ENCODE measurements at places on chromosomes 7 and 10.

DNA sequence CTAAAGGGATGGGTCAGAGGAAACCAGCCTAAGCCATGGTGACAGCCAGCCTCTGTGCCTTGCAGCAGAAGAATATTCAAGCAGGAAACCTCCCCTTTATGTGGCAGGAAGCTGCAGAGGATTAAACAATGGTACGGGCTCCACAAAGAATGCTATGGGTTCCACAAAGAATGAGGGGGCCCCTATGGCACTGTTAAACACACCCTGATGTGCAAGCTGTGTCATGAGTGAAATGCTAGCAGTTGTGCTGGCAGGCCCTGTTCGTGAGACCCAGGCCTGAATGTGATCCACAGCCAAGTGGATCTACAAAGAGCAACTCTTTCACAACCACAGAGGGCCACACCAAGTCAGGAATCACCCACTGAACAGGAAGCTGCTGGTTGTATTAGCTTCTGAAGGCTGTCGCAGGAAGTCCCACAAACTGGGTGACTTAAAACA, 68.9 kb downstream of the MYOF start:
- peak; percentile 34 for DNase-seq

DNA sequence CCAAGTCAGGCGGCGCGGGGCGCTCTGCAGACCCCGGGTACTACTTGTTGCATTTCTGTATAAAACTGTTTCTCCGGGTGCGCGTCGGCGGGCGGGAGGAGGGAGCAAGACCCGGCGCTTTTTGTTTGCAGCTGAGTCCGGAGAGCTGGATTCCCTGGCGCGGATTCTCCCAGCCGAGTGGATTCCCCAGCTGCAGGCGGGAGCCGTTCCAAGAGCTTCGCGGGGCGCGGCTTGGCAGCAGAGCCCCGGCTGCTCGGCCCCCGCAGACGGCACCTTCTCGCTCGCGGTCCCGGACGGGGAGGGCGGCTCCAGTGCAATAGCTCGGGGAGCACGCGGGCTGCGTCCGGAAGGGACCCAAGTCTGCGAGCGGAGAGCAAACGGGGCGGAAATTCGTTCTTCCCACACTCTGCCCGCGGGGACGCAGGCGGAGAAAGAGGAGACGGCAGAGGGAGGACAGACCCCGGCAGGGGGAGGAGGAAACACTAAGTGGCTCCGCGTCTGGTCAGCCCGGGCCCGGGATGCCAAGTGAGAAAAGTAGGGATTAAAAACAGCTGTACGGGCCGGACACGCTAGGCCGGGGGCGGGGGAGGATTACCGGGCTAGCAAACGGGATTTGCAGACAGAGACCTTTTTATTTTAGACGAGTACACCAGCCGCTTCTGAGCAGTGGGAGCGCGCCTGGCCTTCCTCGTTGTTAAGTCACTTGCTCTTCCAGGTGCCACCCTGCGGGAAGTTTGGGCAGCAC, at the start of gene TRIL:
TSS of gene TRIL (minus strand) at position 96 of the 745 bp plus-strand sequence. CDS start 284 bp downstream, outside the sequence.
- no peak for DNase-seq

DNA sequence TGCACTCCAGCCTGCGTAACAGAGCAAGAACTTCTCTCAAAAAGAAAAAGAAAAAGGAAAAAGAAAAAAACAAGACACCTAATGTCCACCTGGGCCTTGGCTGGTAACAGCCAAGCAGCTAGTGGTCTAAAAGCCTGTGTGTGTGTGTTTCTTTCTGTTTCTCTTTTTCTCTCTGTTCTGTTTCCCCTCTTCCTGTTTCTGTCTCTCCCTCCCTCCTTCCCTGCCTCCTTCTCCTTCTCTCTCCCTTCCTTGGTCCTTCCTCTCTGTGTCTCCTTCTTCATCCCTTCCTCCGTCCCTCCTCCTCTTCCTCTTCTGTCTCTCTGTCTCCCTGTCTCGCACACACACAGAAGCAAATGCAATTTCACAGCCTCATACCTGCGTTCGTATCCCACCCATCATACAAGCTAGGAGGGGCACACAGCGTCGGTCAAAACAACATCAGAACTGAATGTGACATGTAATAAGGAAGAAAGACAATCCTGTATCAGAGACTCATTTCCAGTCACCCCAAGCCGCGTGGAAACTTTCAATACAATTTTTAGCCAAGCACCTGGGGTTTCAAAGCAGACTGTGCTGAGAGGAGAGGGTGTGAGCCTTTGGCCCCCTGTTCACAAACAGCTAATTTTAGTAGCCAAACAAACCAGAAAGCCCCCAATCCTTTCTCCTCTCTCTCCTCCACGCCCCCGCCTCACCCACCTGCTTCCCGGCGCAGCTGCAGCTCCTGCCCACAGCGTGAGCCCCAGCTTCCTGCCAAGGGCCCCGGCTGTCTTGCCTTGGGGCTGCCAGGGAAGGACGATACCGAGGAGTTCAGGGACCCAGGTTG, 50.2 kb upstream of the GNA12 start:
- no peak for DNase-seq

DNA sequence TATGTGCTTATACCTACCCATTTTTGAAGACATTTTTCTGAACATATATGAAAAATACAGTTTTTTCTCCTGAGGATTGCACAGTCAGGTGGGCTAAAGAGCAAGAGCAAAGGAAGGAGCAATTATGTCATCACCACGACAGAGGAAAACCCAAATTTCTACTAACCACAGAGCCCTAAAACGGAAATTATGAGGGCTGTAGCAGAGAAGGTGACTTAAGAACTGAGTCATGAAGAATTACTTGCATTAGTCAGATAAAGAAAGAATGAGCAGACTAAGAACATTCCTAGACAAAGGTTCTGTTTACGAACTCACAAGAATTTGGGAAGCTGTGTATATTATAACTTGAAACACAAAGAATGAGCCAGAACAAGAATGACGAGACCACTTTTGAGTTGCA, 974.4 kb downstream of the NXPH1 start:
- no peak for DNase-seq

DNA sequence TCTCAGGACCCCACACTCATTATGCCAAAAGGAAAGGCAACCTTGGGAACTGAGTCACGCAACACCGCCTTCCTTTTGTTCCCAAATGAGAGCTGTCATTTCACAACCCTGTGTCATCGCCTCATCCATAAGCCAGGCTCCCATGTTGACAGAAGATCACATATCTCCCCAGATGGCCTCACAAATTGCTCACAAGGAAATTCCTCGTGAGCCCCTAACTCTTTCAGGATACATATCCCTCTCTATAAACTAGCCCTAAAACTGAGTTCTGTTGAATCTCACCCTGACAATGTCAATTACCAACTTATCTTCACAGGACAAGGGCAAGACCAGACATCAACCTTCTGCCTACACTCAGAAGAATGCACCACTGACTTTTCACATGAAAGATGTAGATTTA, 22.6 kb downstream of the CCDC3 start:
- DNase-seq, result no peak

- DNase-seq, result no peak
Measured at GRCh38 chr10:117351558-117351957, 23.7 kb downstream of the PDZD8 start.

DNA sequence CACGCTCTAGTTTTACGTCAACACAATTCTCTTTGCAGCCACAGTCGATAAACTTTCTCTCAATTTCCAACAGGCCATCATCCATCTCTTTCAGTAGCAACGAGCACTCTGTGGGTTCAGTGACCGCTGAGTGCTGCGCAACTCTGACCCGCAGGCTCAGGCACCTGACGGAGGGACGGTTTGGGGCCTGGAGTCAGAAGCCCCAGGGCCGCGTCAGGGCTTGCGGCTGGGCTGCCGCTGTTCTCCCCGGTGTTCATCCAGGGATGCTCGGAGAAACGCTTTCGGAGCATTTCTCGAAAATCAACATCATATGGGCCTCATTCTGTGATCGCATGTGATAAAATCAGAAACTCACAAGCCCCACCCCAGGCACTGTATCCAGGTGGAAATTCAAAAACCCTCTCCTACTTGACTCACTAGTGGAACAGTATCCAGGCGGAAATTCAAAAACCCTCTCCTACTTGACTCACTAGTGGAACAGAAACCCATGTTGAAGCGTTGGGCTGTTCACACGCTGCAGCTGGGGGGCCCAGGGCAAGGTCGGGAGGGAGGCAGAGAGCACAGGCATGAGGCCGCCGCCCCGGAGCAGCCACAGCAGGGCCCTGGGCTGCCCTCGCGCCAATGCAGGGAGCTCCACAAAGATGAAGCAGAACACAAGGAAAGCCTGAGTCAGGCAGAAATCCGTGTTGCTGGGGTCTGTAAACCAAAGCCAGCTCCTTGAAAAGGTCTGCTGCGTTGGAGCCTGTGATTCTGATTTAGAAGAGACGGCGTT, 73.3 kb upstream of the NKX6-2 start:
- DNase-seq, result no peak

DNA sequence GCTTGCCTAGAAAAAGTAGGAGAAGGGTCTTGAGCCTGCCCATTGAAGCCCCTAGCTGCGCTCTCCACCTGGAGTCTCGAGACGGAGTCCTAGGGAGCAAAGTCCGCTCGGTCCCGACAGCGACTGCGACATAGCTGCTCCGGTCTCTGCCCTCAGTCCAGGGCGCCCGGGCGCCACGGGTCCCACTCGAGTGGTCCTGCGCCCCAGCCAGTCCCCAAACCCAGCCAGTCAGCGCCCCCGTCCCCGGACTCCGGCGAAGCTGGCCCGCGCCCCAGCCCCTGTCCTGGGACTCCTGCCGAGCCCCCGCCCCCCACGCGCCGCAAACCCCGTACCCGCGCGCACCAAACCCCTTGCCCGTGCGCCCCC, 490 bp downstream of the TNS3 start:
- no peak for DNase-seq

DNA sequence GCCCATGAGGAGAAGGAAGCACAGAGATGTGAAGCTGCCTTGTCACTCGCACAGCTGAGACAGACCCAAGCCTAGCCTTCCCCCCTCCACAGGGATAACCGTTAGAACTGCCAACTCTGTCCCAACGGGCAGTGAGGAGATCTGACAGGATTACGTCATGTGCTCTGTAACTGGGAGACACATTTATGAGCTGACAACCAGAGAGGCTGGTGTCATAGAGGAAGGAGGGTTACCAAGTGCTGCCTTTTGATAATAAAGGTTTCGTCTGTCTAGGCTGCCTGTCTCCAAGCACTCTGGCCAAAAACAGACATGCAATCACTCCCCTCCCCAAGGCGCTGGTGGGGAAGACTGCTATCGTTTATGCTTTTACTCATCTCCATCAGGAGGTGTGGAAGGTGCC, 165.9 kb downstream of the PLXNA4 start:
- no peak for DNase-seq

- no peak for DNase-seq
Measured at GRCh38 chr10:30775779-30776591, 146.4 kb upstream of the LYZL2 start.

DNA sequence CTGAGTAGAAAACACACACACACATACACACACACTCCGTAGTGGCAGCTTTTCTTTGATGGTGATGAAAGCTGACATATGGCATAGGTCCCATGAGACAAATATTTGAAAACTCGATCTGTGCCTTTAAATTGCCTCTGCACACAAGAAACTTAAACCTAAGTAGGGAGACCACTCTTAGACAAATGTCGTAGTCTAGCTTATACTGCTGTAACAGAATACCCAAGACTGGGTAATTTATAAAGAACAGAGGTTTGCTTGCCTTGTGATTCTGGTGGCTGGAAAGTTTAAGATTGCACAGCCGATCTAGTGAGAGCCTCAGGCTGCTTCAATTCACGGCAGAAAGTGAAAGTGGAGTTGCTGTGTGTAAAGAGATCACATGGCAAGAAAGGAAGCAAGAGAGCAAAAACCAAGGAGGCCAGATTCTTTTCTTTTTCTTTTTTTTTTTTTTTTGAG, 489.4 kb upstream of the SORCS1 start:
- no peak for DNase-seq

GRCh38 chr7:148630078-148630477, 39.5 kb downstream of the C7orf33 start:
- DNase-seq, result no peak

GRCh38 chr10:130810856-130811255, 500.7 kb downstream of the TCERG1L start:
- no peak for DNase-seq

DNA sequence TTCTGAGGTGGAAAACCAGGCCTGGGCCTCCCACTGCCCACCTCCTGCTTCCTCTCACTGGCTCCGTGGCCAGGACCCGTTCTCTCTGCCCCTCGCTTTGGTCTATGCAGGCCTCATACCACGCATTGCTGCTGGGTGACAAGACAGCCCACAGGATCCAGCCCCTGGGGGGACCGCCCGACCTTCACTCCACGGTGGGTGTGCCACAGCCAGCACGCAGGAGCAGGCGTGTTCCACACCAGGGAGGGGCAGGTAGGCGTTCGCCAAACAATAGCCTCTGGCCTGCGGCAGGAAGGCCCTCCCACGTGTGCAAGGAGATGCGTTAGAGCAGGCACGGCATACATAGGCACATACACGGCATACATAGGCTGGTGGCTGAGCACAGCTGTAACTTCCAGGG, 233.4 kb downstream of the WDR37 start:
- no peak for DNase-seq

DNA sequence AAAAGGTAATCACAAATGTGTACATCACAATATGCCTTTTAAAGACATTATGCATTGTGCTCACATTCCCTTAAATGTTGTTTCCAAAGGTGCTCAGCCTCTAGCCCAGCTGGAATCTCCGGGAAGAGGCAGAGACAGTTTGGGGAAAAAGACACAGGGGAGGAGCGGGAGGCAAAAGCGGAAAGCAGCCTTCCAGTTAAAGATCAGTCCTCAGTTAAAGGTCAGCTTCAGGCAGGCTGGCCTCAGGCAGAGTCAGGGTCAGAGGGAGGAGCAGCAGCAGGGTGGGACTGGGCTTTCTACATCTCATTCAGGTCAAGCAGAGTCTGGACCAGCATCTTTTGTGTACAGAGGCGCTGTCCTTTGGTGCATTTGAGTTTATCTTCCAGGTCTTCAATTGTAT, 18.6 kb downstream of the ST7 start:
- DNase-seq, result no peak

- no peak for DNase-seq
Measured at GRCh38 chr7:12244129-12244528, 33.0 kb downstream of the TMEM106B start.

GRCh38 chr10:84424731-84425167, 96.4 kb downstream of the CCSER2 start:
- peak; percentile 81 for DNase-seq

DNA sequence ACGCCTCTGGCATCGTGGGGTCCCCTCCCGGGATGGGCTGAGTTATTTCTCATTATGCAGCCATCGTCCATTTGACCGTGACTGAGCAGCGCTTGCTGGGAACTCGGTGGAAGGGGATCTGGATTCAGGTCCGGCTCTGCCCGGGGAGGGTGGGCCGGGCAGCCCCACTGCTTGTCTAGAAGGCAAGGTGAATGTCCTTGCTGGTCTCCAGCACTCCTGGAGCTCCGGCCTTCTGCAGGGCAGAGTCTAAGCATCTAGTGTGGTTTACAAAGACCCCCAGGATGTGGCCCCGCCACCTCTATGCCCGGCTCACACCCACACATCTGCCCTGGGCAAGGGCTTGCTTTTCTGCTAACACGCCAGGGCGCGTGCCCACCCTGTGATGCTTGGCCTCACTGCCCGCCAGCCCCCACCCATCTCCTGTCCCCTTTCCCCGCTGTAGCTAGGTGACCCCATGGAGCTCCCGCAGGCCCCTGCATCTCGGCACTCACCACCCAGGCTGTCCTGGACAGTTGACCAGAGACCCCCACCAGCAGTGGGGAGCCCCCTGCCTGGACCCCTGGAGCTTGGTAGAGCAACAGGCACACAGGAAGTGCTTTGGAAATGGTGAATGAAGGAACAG, 151.0 kb upstream of the CHST15 start:
- no peak for DNase-seq
